Activated naive CD4-positive, alpha-beta T cell treated with anti-CD3 and anti-CD28 coated beads, Interleukin-2, amount 50 U/mL, for 16 hours (primary cell): ENCODE measurements at places on chromosomes 1 and 21.

DNA sequence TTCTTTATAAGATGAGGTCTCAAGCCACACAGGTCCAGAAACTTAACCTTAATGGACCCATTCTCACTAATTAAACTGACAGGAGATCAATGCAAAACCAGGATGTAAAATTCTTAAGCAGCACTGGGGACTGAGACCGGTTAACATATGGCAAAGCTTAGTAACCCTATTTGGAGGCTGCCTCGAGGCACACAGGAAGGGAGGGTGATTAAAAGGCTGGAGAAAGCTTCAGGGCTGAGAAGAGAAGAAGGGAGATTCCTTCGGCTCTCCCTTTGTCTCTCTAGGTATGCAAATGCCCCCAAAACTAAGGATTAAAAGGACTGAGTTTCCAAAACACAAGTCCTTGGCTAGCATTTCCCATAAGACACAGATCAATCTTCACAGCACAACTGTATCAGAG, 120.8 kb upstream of the DSCAM start:
- no peak for DNase-seq

DNA sequence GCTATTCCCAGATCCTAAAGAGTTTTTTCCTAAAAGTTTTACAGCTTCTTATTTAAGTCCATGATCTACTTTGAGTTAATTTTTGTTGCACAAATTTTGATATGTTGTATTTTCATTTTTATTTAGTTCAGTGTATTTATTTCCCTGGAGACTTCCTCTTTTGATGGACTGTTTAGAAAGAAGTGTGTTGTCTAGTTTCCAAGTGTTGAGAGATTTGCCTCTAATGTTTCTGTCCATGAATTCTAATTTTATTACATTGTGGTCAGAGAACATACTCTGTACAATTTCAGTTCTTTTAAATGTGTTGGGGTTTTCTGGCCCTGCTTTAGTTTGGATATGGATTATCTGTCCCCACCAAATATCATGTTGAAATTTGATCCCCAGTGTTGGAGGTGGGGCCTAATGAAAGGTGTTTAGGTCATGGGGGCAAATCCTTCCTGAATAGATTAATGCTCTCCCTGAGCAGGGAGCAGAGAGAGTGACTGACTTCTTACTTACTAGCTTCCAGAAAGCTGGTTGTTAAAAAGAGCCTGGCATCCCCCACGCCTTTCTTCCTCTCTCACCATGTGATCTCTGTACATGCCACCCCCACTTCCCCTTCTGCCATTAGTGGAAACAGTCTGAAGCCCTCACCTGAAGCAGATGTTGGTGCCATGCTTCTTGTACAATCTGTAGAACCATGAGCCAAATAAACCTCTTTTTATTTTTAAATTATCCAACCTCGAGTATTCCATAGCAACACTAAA, 4.6 kb downstream of the CHD1L start:
- DNase-seq, result no peak

DNA sequence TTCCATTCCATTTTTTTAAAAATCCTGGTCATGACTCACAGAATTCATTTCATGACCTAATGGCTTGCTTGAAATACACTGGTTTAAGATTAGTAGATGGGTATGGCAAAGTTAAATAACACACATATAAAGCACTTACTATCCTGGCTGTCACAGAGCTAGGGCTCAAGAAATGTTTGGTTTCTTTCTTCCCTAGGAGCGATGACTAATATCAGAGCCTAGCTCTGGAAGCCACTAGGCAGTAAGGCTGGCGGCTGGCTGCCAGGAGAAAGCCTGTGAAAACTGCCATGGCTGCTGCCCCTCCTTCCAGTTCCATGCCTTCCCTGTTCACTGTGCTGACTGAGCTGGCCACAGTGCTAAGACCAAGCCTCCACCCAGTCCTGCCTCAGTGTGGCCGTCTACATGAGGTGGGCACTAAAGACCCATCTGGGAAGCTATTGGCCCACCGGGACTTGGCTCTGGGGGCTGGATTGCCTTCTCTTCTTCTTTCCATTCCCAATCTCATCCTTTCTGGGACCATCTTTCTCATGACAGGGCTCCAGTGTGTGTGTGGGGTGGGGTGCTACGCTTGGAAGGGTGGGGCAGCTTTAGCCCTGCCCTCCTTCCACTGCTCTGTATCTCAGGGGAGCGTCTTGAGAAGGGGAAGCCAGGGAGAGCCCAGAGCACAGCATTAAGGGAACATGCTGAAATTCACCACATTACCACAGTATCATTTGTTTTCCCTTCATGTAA, 10.8 kb upstream of the ASCL5 start:
- DNase-seq, result no peak

- DNase-seq, result no peak
Observed at GRCh38 chr1:89703469-89703868, 70.5 kb downstream of the LRRC8C start.

- DNase-seq, result no peak
Observed at GRCh38 chr1:213277036-213277435, 226.0 kb downstream of the RPS6KC1 start.

- no peak for DNase-seq
Observed at GRCh38 chr1:101509370-101509769, 272.6 kb downstream of the S1PR1 start.

- DNase-seq, result no peak
Observed at GRCh38 chr1:216616425-216616824, 106.8 kb downstream of the ESRRG start.

DNA sequence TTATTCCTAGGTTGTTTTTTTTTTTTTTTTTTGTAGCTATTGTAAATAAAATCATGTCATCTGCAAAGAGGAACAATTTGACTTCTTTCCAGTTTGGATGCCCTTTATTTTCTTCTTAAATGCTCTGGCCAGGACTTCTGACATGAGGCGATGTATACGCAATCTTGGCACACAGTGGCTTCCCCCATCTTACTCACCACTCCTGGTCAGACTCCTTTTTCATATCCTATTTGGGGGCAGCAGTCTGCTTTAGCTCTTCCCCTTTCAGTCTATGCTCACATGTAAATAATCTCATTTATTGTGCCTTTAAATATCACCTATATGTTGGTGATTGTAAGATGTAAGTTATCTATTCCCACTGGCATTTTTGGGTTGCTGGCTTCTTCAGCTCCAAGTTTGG, 56.1 kb downstream of the SLAMF6 start:
- DNase-seq, result no peak

- no peak for DNase-seq
Observed at GRCh38 chr1:201599548-201599947, 60.6 kb downstream of the NAV1 start.

DNA sequence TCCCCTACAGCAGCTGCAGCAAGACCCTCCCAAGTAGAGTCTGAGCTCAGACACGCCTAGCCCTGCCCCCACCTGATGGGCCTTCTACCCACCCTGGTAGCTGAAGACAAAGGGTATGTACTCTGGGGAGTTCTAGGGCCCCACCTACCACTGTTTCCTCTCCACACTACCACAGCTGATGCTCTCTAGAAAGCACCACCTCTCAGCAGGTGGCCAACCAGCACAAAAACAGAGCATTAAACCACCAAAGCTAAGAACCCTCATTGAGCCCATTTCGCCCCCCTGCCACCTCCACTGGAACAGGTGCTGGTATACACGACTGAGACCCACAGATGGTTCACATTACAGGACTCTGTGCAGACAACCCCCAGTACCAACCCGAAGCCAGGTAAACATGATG, 258.9 kb downstream of the SETD4 start:
- no peak for DNase-seq

- DNase-seq, result no peak
Observed at GRCh38 chr1:43847290-43847689, 86.3 kb upstream of the ARTN start.

DNA sequence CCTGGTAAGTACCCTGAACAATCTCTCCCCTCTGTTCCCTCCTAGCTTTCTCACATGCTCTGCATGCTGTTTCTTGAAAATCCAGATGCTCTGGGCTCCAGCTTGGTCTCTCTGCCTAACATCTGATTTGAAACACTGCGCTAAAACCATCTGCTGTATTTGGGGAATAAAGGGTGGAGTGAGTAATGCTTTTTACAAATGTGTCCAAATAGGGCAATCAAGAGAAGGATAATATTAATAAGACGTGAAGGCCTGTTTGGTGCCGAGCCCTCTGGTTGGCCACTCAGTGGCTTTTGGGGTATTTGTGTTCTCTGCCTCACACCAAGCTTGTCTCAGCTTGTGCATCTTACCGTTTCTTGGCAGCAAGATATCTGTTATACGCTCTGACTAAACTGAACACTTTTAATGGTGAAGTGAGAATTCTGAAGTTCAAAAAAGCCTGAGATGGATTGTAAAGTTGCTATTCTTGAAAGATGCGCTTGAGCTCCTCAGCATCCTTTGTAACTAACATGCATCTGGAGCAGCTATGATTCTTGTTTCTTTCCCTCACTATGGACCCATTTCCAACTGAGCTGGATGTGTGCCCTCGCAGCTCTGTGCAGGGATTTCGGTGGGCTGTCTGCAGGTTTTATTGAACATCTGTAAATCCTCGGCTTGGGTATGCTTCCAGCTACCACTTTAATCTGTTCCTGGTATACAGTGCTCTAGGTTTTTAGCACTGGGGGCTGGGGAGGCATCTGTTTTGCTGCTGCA, 269.4 kb downstream of the RWDD3 start:
- no peak for DNase-seq

GRCh38 chr1:74578101-74578500, 65.7 kb upstream of the LRRC53 start:
- no peak for DNase-seq

- no peak for DNase-seq
Observed at GRCh38 chr1:64864018-64864940, 102.1 kb downstream of the JAK1 start.

- no peak for DNase-seq
Observed at GRCh38 chr1:1429671-1430073, 5.8 kb upstream of the VWA1 start.

- DNase-seq, result no peak
Observed at GRCh38 chr1:46801323-46802055, 2.6 kb downstream of the CYP4B1 start.

- DNase-seq, result no peak
Observed at GRCh38 chr1:85195703-85196102, 5.1 kb downstream of the SYDE2 start.

DNA sequence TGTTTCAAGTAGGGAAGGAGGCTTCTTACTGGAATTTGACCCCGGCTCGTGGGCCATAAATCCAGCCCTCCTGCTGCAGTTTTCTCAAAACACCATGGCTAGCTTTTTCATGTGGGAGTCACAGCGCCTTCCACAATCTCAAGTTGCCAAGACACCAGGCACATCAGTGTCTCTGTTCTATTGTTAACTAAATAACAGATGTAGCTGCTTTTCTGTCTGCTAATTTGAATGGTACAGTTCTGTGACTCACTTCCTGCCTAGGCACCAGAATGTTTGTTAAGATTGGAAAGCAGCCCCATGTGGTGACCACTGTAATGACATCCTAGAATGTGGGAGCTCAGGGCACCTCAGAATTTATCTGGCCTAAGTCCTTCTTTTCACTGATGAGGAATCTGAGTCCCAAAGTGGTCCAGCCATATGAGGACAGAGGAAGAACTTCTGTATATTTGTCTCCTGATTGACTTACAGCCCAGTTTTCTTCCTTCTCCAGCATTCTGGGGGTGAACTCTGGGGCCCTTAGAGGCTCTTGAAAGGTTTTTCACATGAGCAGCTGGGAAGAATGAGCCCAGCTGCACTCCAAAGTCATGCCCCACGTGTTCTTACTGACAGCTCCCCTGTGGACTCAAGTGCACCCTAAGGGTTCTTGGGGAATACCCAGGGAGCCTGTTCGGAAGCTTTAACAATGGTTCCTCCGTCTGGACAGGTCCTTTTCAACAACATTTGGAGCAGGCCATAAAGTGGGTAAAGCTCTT, 27.5 kb downstream of the TRIM45 start:
- DNase-seq, result peak; percentile 32

DNA sequence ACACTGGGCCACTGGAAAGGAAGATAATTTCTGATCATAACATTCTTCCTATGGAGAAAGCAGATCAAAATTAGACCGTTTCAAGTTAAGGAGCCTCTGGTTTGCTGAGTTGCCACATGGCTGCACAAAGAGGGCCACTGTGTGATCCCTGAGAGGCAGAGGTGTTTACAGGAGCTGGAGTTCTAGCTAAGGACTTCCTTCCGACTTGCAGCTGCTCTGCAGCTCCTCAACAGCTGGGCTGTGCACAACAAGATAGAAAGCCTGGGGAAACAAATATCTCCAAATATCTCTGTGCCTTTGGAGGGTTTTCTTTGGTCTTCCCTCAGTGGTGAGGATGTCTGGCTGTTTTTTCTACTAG, 26.8 kb downstream of the GADD45A start:
- DNase-seq, result no peak

DNA sequence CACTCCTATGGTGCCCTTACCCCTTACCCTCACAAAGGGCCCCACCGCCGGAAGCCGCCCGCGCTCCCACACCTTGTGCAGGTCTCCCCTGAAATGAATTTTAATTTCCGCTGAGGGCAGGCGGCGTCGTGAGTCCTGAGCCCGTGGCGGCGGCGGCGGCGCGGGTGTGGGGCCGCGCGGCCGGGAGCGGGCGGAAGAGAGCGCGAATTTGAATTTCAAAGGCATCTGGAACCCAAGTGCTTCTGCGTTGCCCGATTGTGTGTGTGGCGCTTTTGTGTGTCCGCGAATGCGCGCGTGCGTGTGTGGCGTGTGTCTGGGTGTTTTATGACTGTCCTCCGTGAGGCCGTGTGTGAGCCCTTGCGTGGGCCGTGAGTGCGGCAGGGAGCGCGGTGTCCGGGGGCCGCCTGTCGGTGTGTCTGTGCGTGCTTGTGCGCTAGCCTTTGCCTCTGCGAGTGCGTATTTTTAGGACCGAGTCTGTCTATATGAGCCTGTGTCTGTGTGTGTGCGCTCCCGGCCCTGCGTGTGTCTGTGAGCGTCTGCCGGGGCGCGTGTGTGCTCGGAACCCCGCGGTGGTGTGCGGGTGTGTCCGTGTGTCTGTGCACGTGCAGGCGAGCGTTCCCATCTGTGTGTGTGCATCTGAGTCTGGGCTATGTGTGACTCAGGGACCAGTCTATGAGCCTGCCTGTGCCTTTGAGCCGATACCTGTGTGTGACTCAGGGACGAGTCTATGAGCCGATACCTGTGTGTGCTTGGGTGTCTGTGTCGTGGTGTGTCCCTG, 7.9 kb upstream of the ADGRB2 start:
- DNase-seq, result peak; percentile 67

GRCh38 chr1:203104789-203105390, 19.1 kb upstream of the MYOG start:
- DNase-seq, result no peak

- DNase-seq, result no peak
Observed at GRCh38 chr21:32233722-32234301, 45.0 kb downstream of the MIS18A start.

GRCh38 chr1:85933961-85934360, 222.6 kb downstream of the COL24A1 start:
- DNase-seq, result no peak

GRCh38 chr1:14778898-14779865, 180.7 kb downstream of the KAZN start:
- DNase-seq, result peak; percentile 15

GRCh38 chr1:8987881-8988617, 38.2 kb downstream of the SLC2A7 start:
- peak; percentile 75 for DNase-seq

- DNase-seq, result no peak
Observed at GRCh38 chr1:208880433-208881100, 636.4 kb upstream of the PLXNA2 start.

GRCh38 chr21:14559102-14559501, 13.0 kb upstream of the SAMSN1 start:
- DNase-seq, result no peak

GRCh38 chr1:19484338-19484797, 971 bp downstream of the CAPZB start:
- DNase-seq, result peak; percentile 36
